ENCODE measurements at places on chromosomes 4 and X.

DNA sequence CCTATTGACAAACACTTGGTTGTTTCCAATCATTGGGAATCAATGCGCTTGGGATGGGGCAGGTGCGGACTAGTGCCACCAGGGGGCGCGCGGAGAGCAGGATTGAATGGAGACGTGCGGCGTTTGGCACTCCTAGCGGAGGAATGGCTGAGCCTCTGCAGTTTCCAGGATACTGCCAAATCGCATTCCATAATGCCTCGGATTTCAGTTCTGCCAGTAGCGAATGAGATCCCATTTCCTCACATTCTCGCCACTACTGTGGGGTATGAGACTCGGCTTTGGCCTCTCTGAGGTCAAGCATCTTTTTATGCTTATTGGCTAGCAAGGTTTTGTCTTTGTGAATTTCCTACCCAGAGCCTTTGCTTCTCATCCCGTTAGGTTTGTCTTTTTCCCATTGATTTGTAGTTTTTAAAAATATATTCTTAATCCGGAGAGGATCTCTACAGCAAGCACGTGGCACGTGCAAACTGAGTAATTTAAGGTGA, 28.7 kb downstream of the CLDN34 start:
- peak; percentile 31 for DNase-seq

- no peak for DNase-seq
Measured at GRCh38 chrX:40380655-40381488, 199.9 kb upstream of the ATP6AP2 start.

- no peak for DNase-seq
Measured at GRCh38 chr4:101540336-101540735, 193.0 kb upstream of the PPP3CA start.

GRCh38 chr4:1009542-1010394, 1.7 kb upstream of the FGFRL1 start:
- no peak for DNase-seq

DNA sequence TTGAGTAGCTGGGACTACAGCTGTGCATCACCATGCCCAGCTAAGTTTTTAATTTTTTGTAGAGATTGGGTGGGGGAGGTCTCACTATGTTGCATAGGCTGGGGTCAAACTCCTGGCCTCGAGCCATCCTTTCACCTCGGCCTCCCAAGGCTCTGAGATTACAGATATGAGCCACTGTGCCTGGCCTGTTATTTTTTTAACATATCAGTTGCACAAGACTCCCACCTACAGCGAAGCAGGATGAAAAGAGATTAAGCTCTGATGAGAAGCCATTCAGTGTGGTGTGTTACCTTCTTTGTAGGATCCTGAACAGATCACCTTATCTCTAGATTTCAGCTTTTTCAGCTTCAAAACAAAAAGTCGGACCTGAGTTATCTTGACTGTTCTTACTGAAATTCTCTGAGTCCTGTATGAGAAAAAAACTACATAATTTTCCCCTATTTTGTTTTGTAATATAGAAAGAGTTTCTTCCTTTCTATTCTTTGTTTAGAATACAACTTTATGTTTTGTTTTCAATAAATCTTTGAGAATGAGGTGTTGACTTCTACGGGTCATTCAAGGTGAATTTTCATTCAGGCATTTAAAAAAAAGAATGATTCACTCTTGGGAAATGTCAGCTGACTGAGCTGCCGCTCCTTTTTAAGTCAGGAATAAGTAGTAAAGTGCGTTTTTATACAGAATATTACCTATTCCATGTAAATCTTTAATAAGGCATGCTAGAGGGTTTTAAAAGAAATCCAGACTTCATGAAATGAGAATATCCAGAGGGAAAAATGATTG, 134.6 kb downstream of the ARSF start:
- DNase-seq = no peak

- DNase-seq = no peak
Measured at GRCh38 chr4:147747787-147748454, 16.0 kb downstream of the ARHGAP10 start.

GRCh38 chr4:110994781-110995180, 371.9 kb upstream of the PITX2 start:
- no peak for DNase-seq

- DNase-seq = no peak
Measured at GRCh38 chr4:99209671-99210070, 9.4 kb downstream of the ADH6 start.

DNA sequence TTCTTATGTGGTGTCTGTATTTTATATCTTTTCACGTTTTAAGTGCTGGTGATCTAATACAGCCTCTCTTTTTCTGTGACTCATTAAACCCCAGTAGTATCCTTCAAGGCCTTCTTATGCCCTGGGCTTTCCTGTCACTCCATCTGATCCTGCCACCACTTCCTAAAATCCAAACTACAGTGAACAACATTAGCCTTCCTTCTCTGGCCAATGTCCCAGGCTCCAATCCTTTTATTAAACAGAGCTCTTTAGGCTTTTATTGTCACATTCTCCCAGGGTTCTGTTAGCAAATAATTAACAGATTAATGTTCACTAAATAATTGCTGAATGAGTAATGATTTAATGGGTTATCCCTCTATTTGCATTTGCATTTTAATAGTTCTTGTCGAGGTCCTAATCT, 47.9 kb upstream of the ITM2A start:
- no peak for DNase-seq

GRCh38 chr4:142846729-142847596, 862 bp upstream of the INPP4B start:
- DNase-seq = no peak

DNA sequence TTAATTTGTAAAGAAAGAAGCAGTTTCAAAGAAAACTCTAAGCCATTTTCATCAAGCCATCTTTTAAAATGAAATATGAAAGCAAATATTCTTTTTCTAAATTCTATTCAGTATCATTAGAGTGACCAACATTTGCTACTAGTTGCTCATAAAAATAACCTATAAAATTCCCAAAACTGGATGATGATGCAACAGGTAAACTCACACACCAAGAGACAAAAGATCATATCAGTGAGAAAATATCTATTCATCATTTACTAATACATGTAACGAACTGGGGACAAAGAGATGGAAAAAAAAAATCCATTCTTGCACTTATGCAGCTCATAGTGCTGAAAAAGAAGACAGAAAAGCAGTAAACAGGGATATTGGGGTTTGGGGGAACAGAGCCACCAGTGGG, 48.1 kb downstream of the PDGFC start:
- DNase-seq = no peak

DNA sequence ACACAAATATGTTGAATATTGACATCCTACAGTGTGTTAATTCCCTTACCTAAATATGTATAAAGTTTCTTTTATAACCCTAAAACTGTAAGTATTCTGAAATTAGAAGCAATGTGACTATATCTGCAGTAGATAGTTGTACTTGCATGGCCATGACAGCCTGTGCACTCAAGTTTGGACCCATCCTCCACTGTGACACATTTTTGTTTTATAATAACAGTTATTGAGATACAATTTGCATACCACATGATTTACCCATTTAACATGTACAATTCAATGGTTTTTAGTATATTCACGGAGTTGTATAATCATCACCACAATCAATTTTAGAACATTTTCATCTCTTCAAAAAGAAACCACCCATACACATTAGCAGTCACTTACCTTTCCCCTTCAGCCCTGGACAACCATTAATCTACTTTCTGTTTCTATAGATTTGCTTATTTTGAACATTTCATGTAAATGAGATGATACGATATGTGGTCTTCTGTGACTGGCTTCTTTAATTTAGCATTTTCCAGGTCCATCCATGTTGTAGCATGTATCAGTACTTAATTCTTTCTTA, 29.6 kb downstream of the HERC3 start:
- no peak for DNase-seq

DNA sequence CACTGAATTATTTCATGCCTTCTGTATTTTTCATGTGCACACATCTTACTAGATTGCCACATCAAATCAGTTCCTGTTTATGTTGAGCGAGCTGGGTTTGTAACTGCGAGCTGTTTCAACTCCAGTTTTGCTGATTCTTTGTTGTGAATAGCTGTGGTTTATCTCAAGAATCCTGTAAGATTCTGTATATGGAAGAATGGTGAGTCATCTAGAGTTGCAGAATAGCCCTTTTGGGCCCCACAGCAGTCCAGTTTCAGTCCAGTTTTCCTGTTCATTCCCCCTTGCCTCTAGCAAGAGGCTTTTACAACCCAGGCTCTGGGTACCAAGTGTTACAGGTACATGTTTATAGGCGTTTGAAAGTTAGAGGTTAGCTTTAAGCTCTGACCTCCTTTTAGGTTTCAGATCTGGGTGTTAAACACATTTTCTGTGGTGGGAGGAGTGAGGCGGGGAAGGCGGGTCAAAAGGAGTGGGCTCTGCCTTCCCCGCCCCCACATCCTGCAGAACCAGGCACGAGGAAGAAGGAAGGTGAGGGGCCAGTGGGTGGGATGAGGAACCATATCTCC, 32.7 kb downstream of the TBC1D14 start:
- no peak for DNase-seq

DNA sequence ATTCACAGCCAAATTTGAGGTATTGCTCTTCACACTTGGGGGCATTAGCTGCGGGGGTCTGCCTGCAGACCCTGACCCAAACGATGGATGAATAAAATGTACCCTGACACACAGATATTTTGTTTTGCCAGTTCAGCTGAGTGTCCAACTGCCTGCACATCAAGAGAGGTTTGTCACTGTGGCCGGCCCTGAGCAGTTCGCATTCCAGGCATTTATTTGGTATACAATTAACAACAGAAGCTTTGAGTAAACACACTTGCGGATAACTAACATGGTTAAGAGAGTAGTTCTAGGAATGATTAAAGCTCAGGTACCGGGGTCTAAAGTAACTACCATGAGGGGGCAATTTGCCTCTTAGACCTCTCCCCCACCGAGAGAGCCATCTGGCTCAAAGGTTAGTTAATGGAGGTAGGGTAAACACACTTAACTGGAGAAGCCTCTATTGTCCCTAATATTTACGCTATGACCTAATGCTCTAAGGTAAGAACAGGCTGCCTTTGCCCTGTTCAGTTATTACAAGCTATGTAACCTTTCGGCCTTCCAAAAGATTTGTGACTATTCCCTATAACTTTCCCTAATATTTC, 162.0 kb downstream of the SNCA start:
- DNase-seq = no peak

DNA sequence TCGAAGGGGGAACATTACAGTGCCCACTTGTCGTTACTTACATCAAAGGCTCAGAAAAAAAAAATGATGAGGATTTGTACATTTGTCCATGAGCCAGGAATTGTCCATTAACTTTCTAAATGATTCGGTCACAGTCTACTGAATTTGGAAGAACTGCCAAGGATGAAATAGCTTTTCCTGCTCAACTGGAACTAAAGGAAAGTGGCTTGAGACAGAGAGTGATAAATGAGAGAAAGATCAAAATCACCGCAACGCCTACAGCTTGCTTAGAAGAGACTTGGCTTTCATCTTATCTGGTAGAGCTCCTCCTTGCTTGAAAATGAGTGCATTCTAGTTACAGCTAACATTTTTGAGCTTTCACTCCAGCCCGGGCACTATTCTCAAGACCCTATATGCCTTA, 55.5 kb upstream of the ADGRG2 start:
- no peak for DNase-seq

DNA sequence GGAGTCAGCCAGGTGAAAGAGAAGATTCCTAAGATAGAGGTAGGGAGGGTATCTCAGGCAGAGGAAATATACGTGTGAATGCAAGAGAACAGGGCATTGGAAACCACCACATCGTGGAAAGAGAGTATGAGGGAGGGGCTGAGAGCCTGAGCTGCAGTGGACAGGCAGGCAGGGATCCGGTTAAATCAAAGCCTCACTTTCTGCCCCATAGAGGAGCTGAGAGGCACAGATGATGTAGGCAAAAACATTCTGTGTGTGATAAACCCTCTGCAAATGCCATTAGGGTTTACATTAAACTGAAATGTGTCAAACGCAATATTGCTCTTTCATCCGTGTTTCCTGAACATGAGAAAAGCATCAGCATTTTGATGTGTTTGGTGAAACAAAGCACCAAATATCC, 298.1 kb upstream of the TAPT1 start:
- no peak for DNase-seq

- DNase-seq = no peak
Measured at GRCh38 chrX:119410027-119410819, 11.1 kb downstream of the SLC25A43 start.

DNA sequence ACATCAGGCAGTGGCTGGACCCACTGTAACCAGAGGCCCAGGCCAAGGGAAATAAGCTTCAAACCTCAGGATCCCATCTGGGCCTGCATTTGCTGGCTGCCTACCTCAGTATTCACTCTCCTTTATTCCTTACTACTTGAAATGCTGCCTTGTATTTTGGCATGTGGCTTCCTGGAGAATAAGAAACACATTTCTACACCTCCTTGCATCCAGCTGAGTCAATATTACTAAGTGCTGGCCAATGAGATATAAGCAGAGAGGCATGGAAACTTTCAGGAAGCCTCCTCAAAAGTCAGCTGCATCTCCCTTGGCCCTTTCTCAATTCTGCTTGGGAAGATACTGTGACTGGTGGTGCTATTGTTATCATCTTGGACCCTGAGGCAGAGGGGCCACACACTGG, 59.8 kb upstream of the RELL1 start:
- no peak for DNase-seq

DNA sequence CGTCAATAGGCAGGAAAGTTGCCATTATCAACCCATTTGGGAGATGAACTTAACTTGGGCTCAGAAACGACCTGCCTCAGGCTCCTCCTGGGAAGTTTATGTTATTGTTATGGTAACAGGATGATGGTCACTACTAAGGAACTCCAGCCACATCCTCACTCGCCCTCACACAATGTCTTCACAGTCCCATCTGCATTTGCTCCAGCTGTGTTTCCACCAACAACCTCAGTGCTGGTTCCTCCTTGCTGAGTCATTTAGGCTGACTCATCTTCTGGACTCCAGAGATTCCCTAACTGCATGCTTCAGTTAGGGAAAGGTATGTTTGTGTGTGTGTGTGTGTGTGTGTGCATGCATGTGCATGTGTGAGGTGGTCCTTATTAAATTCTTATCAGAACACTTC, 293.4 kb upstream of the BOD1L1 start:
- peak; percentile 16 for DNase-seq

DNA sequence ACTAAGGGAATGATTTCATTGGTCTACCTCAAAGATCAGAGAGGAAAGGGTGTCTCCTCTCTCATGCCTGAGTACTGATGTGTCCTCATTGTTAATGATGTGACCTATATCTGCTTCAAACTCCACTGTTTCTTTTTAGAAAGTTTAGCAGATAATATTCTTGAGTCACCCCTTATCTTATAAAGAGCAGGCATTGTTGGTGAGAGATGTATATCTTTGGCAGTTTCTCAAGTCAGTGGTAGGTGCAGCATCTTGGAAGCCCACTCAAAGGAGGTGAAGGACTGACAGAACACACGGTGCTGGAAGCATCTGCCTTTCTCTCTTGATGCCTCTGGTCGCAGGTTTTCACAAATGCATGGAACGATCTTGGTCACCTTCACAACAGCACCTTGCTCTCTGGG, 71.2 kb downstream of the ZNF518B start:
- no peak for DNase-seq

Measured in thoracic aorta (tissue), 2 donors.